ENCODE measurements at places on chromosomes 11 and 22.

- no peak for DNase-seq
Observed at GRCh38 chr11:2128130-2128510, 11.1 kb downstream of the IGF2 start.

- DNase-seq, result no peak
Observed at GRCh38 chr11:70063555-70063954, 14.6 kb upstream of the ANO1 start.

DNA sequence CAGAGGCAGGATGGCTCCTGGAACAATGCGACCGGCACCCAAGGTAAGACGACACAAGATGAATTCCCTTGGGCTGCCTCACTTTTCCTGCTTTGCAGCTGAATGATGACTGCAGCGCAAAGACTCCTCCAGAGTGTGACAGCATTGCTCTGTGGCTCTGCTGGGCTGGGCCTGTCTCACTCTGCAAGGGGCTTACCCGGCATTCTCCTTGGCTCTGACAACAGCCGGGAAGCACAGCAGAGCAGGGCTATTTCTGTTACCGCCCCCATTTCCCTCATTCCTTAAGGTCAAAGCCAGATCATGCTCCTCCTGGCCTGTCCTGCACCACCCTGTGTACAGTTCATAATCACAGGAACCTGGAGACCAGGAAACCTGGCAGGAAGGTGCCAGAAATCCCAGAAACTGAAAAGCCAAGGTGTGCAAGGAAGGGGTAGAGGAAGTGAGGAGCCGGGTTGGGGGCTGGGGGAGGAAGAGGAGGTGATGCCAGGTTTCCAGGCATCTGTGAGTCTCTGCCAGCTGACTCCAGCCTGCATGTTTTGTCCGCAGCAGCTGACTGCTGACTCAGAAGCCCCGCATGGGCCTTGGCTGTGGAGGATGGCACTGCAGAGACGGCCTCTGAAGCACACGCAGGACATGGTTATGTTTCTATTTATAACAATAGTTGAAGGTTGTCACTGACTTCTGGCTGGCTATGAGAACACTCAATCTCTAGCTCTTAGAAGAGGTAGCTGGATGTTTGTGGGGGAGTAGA, 113.6 kb downstream of the MICAL3 start:
- DNase-seq, result no peak

GRCh38 chr11:17570034-17570433, 23.0 kb downstream of the OTOG start:
- DNase-seq, result no peak

- no peak for DNase-seq
Observed at GRCh38 chr11:17766590-17766989, 32.0 kb downstream of the KCNC1 start.

- no peak for DNase-seq
Observed at GRCh38 chr11:120517390-120517761, 5.8 kb downstream of the GRIK4 start.

- DNase-seq, result no peak
Observed at GRCh38 chr22:37144180-37144554, 5.5 kb downstream of the IL2RB start.

- DNase-seq, result no peak
Observed at GRCh38 chr11:12832480-12833224, 158.4 kb downstream of the TEAD1 start.

- DNase-seq, result no peak
Observed at GRCh38 chr11:68523743-68524142, 63.2 kb downstream of the PPP6R3 start.

DNA sequence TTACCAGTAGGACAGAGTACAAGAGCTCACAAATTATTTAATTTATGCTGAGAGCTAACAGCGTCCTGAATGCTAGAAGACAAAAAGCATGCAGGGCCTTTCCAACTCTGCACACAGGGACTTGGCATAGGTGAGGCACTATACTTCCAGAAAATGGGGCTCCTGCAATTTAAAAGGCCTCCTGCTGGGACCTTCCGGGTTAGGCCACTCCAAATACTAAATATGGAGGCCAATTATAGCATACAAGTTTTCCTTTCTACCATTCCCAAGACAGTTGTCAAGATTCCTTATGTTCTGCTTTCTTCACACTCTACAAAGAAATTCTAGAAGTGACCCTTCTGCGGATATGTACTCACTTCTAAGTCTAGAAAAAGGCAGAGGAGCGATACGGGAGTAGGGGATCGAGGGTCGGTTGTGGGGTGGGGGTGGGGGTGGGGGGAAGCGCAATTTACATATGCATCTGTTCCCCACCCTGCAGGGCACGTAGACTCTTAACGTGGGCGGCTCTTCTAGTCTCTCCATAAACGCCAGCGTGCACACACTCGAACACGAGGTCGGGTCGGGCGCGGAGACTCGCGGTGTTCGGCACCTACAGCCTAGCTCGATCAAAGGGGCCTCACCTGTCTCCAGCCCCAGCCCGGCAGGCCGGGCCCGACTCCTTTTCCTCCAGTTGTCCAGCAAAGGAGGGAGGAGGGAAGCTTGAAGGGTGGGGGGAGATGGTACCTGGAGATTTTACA, 728 bp downstream of the DCUN1D5 start:
- DNase-seq, result peak; percentile 22

DNA sequence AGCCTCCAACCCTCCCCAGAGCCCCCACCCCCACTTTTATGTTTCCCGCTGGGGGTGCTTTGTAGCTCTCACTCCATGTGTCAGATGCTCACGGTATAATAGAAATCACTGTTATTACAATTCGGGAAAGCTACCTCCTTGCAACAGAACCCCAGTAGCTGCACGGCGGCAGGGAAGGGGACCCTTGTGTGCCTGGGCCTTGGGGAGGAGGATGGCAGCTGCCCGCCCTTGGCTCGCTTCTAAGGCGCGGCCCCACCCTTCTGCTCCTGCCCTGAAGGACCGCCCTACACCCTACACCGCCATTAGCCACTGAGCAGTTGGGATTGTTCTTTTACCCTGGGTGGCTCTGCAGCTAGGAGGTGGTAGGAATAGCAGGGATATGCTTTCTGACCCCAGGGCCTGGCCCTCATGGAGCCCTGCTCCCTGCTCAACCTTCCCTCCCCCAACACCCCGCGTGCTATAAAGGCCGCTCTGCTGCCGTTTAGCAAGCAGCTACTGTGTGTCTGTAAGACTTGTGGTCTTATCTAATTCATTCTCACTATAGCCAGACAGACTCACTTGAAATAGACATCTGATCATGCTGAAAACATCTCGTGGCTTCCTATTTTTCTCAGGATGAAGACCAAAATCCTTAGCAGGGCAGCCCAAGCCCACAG, 219.7 kb downstream of the CEP164 start:
- DNase-seq, result no peak

- DNase-seq, result no peak
Observed at GRCh38 chr22:32226326-32227104, 21.6 kb upstream of the RFPL2 start.

DNA sequence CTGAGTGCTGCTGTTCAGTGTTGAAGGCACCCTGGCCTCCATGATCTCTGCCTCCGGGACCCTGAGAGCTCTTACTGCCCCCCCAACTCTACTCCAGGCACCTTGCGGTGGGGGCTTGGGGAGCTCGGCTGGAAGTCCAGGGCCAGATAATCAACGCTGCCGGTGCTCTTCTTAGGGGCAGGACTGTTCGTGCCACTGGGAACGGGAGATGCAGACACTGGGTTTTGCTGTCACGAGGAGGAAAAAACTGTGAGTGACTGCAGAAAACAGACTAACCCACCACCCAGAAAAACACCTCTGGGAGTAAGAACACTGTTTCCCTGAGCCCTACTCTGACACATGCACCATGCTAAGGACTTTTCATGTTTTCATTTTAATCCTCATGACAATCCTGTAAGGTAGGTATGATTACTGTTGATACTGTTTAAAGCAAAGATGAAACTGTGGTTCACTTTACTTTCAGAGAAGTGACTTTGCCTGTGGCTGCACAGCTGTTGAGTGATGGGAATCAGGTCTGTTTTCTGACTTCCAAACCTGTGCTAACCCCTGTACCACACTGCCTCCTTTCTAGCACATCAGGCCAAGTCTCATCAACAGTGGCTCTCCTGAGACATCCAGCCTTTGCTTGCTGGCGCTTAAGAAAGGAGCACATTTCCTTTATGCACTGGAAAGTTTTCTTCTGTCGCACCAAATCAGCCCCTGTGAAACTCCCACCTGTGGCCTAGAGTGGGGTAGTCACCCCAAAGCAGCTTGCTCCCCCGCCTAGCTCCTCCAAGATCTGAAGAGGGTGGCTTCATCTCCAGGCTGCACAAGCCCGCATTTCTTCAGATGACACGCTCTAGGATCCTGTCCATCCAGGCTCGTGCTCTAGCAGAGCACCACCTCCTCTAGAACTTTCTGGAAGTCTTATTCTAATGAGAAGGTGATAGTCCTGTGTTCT, 31.8 kb downstream of the USP35 start:
- DNase-seq, result no peak

GRCh38 chr22:23207729-23208393, 27.6 kb downstream of the BCR start:
- no peak for DNase-seq

DNA sequence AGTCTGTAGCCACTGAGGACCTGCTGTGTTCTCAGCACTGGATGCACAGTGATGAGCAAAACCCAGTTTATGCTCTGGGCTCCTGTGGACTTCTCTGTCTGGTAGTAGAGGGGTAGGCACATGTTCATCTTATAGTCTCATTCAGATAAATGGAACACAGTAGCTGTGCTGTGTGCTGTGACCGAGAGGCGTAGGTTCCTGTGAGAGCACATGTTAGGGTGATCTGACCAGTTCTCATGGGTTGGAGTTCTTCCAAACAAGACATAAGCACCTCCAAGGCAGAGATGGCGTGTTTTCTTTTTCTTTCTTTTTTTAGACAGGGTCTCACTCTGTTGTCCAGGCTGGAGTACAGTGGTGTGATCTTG, 154.8 kb upstream of the RASSF10 start:
- DNase-seq, result no peak

GRCh38 chr11:44829838-44830237, 103.1 kb downstream of the TSPAN18 start:
- no peak for DNase-seq

DNA sequence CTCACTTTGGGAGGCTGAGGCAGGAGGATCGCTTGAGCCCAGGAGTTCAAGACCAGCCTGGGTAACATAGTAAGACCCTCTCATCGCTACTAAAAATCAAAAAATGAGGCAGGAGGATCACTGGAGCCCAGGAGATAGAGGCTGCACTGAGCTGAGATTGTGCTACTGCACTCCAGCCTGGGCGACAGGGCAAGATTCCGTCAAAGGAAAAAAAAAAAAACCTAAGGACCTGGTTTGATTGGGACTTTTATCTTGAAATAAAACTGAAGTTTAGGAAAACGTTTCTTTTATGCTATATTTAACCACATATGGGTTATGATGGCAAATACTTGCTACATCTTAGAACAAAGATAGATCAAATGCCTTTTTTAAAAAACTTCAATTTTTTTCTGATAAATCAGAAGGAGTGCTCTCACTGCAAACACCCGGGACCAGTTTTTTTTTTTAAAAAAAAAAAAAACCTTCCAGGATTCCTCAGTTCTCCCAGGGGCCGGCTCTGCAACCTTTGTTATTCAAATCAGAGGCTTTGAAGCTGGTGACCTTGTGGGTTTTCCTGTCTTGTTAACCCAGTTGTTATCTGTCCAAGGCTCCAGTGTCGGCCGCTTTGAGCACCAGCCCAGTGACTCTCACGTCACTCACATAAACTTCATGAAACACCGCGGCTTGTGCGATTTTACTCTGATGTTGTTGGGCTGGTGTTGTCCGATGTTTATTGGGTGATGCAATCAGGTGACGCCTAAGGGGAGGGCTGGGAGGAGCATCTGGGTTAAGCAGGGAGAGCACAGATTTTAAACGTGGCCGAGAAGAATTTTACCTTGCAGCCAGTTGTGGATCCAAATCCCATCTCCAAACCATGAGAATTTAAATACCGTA, 24.7 kb upstream of the SLC22A12 start:
- DNase-seq, result no peak

- DNase-seq, result no peak
Observed at GRCh38 chr11:120248551-120249278, 8.8 kb downstream of the POU2F3 start.

DNA sequence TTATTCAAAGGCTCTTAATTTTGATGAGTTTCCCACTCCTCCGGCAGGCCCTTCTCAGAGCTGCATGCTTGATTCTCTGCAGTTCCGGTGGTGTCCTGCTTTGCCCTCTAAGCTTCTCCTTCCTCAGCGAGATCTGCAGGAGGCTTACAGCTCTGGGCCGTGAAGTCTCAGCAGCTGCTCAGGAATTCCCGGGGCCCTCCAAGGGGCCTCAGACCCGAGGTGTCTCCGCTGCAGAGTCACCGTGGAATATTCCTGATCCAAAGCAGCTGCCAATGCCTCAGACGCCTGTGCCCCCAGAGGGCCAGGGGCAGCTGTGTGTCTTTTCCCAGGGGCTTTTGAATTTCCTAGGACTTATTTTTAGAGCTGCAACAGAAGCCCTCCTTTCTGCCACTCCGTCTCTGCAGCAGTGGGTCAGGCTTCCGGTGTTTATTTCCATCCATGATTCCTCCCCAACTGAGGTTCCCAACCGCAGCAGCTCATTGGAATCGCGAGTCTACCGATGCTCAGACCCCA, 37.2 kb downstream of the RPS6KA4 start:
- DNase-seq, result no peak

GRCh38 chr22:30275625-30276024, 9.0 kb upstream of the OSM start:
- DNase-seq, result no peak

DNA sequence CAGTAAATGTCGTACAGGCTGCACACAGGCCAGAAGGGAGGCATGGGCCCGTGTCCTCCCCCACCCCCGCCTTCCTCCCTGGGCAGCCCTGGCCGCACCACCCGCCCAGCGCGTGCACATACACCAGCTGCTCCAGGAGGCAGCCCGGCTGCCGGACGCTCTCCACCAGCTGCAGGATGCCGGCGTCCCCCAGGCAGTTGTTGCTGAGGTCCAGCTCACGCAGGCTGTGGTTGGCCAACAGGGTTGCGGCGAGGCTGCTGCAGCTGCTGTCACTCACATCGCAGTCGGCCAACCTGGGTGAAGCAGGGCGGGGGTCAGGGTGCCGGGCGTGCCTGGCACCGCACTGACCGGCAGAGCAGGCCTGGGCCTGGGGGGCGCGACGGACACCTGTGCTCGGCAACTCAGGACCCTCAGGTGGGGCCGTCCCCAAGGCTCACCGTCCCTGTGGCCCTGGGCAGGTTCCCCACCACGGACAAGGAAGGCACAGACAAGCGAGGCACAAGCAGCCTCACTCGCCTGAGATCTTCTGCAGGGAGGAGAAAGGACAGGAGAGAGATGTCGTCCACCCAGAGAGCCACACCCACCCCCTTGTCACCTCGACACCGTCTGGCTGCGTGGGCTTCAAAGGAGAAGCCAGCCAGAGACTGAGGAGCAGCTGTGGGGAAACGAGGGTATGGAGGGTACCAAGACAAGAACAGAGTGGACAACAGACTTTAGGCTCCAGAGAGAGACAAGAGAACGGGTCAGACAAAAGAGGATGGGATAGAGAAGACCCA, 12.1 kb downstream of the RNH1 start:
- no peak for DNase-seq

Data from effector CD4-positive, alpha-beta T cell (primary cell).